ENCODE measurements at places on chromosomes 5 and 9.

GRCh38 chr5:127297348-127298035, 6.9 kb downstream of the MEGF10 start:
- no peak for DNase-seq

DNA sequence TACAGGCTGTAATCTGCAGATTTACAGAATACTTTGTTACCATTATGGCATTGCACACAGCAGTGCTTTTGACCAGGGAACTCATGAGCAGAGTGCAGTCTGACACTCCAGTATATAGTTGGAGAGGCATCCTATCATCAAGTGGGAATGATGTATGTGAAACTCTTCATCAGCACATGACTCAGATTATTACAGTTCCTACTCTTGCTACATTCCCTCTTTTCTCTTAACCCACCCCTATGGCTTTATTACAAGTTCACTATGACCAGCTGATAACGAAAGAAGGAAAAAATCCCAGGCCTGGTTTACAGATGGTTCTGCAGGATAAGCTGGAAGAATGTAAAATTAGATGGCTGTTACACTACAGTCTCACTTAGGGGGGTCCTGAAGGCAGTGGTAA, 385.9 kb downstream of the RASEF start:
- no peak for DNase-seq

GRCh38 chr9:6134661-6135180, 80.9 kb upstream of the IL33 start:
- no peak for DNase-seq

GRCh38 chr9:114888607-114889006, 41.8 kb downstream of the TNFSF8 start:
- DNase-seq, result no peak

GRCh38 chr9:87513880-87514535, 16.3 kb downstream of the DAPK1 start:
- DNase-seq, result no peak

- no peak for DNase-seq
Measured at GRCh38 chr9:137222190-137223077, at the start of gene RNF208. TSS of gene RNF208 (minus strand) at chr9:137222240. CDS start at chr9:137221212, 1,028 bp downstream.

GRCh38 chr5:75450069-75450468, 61.4 kb downstream of the CERT1 start:
- DNase-seq, result no peak

GRCh38 chr9:96139592-96140295, 162.2 kb downstream of the HSD17B3 start:
- DNase-seq, result peak; percentile 88

DNA sequence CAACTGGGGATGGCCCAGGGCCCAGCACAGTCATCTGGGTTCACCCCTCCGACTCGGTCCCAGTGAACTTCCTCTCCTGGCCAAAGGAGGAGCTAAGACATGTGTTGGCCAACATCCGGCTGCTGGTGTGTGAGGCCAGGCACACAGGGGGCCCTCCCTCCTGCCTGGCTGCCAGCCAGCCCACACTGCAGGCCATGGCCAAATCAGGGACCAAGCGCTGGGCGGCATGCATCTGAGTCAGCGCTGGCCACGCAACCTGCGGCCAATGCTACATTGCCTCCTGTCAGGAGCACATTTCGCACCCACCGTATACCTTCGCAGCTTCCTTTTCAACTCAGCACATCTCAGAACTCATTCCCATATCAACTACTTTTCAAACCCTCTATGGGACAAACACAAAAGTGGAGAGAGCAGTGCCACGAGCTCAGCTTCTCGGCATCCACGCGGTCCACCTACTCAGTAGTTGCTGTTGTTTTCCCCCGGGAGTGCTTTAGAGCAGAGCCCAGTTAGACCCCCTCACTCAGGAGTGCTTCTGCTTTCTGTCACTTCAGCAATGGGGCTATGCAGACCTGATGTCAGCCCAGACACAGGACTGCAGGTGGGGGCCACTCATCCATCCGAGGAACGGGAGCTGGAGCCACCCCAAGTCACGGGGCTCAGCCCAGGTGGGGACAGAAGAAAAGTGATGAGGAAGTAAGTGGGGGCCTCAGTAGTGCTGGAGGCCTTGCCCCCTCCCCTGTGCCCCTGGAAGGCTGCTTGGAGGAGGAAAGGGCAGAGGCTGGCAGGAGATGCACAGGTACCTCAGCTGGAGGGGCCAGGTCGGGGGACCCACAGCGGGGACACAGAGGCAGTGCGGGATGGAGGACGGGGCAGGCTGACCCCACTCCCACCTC, 13.9 kb downstream of the NINJ1 start:
- DNase-seq, result no peak

DNA sequence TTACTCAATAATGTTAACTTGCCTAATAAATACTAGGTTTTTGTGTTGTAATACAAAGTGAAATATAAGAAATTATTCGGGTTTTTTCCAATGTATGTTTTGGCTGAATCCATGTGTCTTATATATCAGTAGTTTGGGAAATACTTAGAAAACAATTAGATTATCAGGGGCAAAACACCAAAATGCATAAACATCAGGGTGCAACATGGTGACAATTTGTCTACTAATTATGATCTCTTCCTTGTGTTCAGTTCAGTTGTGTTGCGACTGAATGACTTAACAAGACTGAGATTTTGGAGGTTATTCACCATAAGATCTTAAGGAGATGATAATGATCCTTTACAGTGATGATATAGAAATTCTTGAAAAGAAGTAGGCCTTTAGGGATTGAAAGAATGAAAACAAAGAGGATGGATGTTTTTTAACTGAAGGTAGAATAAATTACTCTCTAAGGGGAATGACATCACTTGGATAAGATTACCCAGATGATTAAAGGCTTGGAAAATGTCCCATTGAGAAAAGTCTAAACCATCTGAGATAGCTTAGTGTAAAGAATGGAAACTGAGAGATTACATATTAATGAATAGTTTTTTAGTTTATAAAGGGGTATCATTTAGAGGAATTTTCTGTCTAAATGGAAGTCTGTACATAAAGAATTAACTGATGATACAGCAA, 415.8 kb downstream of the SPATA31D1 start:
- DNase-seq, result no peak

- no peak for DNase-seq
Measured at GRCh38 chr5:64301566-64301965, 135.9 kb downstream of the RNF180 start.
